Foreskin melanocyte (primary cell): ENCODE measurements at places on chromosomes 7 and 10.

GRCh38 chr10:85400981-85401695 lies 965.5 kb downstream of the GRID1 start:
- no peak for DNase-seq

DNA sequence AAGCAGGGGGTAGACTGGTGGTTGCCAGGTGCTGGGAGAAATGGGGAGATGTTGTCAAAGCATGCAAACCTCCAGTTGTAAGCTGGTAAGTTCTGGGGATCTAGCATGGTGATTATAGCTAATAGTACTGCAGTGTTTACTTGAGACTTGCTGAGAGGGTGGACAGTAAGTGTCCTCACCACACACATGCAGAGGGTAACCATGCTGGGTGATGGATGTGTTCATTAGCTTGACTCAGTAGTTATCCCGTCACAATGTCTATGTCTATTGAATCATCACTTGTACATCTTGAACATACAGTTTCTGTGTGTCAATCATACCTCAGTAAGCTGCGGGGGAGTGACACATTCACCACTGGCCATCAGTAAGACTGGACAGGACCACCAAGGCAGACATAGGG lies 42.1 kb downstream of the GSDME start:
- DNase-seq, result no peak

- no peak for DNase-seq
Observed at GRCh38 chr7:105617280-105618015, 36.2 kb upstream of the EFCAB10 start.

- DNase-seq, result peak; percentile 55
Observed at GRCh38 chr10:79320820-79321493, 26.3 kb upstream of the PPIF start.

GRCh38 chr10:73828161-73828560 lies 16.8 kb upstream of the NDST2 start:
- no peak for DNase-seq

DNA sequence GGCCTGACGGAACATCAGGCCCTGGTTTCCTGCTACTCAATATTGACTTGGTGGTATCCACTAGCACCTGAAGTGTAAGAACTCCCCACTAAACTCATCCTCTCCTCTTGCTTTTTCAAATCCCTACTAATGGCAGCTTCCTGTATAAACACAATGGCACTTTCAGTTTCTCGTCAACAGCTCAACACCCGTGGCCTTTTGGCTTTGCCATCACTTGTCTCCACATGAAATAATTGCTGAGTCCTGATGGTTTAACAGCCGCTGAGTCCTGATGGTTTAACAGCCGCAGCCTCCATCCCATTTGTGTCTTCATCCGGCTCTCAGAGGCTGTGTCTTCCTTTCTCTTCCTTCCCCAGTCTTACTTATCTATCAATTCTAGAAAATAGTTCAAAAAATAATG lies 261.4 kb upstream of the PITRM1 start:
- no peak for DNase-seq

- no peak for DNase-seq
Observed at GRCh38 chr10:92076722-92077121, 153.2 kb downstream of the BTAF1 start.

- no peak for DNase-seq
Observed at GRCh38 chr7:142460402-142461117, 202.7 kb upstream of the PRSS58 start.

GRCh38 chr10:22634606-22635459 lies 79.5 kb downstream of the PIP4K2A start:
- DNase-seq, result no peak

- no peak for DNase-seq
Observed at GRCh38 chr7:155974186-155974897, 162.1 kb upstream of the SHH start.

GRCh38 chr10:124329362-124329761 lies 89.4 kb downstream of the OAT start:
- DNase-seq, result no peak

GRCh38 chr10:86347856-86348255 lies 18.7 kb downstream of the GRID1 start:
- DNase-seq, result no peak

GRCh38 chr7:129676017-129676897 lies 64.7 kb downstream of the NRF1 start:
- no peak for DNase-seq

DNA sequence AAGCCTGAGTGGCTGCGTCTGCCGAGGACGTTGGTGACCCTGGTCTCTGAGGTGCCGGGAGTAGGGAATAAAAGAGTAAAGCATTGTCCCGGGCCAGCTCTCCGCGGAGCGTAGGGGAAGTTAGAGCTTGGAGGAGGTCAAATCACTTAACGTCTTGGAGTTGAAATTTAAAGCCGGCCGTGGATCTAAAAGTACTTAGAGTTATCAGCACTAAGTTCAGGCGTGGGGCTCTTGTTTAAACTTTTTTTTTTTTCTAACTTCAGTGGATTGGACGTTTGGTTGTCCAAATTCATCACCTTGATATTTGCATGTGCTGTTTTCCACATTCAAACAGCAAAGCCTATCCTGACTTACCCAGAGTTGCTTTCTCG lies 700 bp downstream of the NIPSNAP2 start:
- peak; percentile 52 for DNase-seq

DNA sequence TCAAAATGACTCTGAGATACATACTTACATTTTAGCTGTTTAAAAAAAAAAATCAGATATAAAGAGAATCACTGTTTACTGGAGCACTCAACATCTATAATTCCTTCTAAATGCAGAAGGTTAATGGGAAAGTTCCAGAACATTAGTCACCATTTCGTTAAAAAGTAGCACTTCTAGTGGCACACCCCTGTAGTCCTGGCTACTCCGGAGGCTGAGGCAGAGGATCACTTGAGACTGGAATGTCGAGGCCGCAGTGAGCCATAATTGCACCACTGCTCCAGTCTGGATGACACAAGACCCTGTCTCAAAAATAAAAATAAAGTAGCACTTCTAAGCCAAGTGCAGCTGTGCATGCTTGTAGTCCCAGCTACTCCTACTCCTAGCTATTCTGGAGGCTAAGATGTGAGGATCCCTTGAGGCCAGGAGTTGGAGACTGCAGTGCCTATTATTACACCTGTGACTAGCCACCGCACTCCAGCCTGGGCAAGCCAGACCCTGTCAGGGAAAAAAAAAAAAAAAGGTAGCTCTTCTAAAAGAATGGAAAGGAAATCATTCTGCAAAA lies 2.2 kb downstream of the FGFBP3 start:
- no peak for DNase-seq
